Left cardiac atrium (tissue), 4 donors: ENCODE measurements at places on chromosomes 13 and 19.
A peak's percentile ranks its signal among the peaks of the same experiment; 100 is the strongest.

- DNase-seq, result no peak
Observed at GRCh38 chr19:55444646-55445045, 1.5 kb upstream of the SHISA7 start.

DNA sequence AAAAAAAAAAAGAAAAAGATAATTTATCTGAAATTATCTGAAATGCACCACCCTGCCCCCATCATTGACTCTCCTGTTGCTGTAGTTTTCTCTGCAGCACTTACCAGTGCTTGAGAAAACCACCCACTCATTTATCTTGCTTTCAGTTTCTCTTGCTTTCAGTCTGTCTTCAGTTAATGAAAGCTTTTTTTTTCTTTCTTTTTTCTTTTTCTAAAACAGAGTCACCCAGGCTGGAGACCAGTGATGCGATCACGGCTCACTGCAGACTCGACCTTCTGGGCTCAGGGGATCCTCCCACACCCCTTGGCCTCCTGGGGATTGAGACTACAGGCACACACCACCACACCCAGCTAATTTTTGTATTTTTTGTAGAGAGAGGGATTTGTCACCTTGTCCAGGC lies 4.3 kb upstream of the ACP5 start:
- no peak for DNase-seq

GRCh38 chr19:33638167-33639034 lies 16.6 kb downstream of the CHST8 start:
- no peak for DNase-seq

DNA sequence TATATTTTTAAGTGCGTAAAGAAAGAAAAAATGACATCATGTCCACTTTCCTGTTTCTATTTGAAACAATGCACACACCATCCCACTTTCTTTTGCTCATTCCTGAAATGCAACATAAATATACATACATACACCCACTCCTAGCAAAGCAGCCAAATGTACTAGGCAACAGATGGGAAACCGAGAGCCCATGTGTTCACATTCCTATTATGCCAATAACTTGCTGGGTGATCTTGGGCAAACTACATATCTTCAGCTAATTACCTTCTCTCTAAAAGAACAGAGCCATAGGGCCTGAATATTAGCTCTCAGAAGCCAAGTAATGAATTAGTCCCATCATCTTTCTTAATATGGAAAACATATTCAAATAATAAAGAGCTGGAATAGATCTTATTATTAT lies 610.6 kb upstream of the ATXN8OS start:
- no peak for DNase-seq

DNA sequence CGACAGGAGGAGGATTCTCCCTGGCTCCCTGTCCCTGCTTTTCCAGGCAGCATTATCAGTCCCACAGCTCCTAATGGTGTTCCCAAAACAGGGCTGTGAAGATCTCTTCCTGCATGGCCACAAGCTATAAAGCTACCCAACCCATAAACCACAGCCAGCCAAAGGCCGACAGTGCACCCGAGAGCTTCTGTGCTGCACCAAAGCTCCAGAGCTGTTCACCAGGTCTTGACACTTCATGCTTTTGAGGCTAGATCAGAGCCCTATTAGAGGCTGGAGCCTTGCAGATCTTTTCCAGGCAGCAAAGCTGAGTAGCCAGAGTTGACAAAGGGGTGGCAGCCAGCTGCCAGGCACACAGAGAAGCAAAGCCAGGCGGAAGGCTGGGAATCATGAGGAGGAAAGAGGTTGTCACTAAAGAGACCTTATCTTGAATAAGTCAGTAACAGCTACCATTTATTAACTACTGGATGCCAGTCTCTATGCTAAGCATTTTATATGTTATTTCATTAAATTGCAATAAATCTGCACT lies 180.4 kb downstream of the KATNAL1 start:
- DNase-seq, result no peak

DNA sequence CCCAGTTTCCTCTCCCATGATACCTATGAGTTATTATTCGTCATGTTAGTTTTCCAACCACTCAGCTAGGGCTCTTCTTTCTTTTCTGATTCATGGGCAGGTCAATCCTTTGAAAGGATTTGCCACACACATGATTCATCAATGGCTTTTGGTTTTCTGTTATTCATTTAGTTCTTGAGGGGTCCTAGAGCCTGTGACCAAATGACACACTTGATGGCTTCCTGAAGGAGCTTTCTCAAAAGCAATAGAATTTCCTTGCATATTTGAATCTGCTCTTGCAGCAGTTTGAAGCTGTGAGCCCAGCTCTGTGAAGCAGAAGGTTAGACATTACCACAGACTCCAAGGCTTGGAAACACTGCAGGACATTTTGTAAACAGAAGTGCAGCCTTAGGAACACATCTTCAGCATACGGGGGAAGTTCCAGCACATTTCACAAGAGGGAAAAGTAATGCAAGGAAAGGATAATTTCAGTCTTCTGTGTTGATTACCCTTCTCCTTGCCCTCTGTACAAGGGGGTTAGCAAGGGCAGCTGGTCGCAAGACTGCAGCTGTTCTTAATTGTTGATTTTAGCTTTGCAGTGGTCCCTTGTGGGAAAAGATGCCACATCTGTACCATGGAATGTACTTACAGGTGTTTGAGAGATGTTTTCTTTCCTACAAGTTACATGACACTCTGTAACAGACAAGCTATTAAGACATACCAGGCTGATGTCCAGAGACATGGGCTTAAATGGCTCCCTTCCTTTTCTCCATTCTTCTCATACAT lies 338.6 kb downstream of the KCNRG start:
- DNase-seq, result no peak

DNA sequence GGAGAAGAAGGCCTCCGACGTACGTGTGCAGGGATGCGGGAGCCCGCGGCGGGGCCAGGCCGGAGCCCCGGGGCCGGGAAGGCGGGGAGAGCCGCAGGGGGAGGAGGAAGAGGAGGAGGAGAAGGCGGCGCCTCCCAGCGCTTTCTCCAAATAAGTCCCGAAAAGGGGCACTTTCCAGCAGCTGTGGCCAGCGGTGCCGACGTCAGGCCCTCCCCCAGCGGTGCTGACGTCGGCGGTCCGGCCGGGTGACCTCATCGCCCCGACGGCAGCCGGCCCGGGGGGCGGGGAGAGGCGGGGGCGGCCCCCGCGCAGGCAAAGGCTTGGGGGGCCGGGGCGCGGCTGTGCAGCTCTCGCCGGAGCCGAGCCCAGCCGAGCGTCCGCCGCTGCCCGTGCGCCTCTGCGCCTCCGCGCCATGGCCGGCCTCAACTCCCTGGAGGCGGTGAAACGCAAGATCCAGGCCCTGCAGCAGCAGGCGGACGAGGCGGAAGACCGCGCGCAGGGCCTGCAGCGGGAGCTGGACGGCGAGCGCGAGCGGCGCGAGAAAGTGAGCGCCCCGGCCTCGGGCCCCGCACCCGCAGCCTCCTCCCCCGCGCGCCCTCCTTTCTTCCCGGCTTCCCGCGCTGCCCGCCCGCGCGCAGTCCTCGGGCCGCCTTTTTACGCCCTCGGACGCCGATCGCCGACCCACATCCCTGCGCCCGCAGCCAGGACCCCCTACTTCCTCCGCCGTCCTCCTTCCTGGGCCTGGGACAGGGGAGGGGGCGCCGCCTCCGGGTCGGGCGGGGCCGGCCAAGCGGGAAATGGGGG lies at the start of gene TPM4:
Gene TPM4 (plus strand): TSS at position 342 of the 804 bp plus-strand sequence. CDS start 71 bp downstream, at position 413.
- DNase-seq, result peak; percentile 95

DNA sequence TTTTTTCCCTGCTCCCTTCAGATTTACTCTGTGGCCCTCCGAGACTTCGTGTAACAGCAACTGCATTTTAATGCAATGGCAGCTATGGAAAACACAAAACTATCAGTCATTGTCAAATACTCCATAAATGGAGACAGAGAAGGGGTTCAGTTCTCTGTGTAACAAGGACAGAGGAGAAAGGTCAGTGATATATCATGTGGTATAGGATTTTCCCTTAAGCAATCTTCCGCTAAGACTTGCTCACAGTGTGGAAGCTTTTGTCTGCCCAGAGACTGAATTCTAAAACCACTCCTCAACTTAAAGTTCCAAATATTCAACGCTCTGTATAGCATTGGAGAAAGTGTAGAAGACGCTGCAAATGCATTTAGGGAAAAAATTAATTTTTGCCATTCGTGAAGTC lies 111.3 kb upstream of the EDNRB start:
- no peak for DNase-seq

DNA sequence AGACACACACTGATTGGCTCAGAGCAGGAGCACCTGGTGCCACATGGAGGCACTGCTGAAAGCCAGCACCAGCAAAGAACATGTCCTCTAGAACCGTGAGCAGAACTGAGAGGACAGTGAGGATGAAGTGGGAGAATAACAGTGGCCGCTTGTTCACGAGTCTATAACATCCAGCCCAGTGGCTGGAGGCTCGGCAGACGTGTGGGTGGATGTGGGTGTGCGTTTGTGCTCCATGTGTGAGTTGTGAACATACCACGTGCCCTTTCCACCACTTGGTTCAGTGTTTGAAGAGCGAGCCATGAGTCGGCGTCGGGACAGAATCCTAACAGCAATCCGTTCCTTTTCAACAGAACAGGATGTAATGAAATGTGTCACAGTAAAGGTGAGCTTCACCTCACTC lies 113.0 kb downstream of the SOX1 start:
- DNase-seq, result no peak

GRCh38 chr13:62512194-62513141 lies 1096.8 kb upstream of the PCDH20 start:
- DNase-seq, result no peak

DNA sequence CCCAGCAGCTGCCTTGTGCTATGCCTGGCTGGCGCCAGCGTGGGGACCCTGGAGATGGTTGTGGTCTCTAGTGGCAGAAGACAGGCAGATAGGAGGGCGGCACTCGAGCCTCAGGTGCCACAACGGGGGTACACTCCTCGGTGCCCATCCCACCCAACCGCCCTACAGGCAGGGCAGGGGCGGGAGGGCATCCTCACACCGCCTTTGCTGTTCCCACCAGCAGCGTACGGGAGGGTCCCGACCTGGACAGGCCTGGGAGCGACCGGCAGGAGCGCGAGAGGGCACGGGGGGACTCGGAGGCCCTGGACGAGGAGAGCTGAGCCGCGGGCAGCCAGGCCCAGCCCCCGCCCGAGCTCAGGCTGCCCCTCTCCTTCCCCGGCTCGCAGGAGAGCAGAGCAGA lies 16.6 kb downstream of the PLIN4 start:
- DNase-seq, result no peak
